ENCODE measurements at places on chromosomes 2 and 18.
A peak's percentile ranks its signal among the peaks of the same experiment; 100 is the strongest.

DNA sequence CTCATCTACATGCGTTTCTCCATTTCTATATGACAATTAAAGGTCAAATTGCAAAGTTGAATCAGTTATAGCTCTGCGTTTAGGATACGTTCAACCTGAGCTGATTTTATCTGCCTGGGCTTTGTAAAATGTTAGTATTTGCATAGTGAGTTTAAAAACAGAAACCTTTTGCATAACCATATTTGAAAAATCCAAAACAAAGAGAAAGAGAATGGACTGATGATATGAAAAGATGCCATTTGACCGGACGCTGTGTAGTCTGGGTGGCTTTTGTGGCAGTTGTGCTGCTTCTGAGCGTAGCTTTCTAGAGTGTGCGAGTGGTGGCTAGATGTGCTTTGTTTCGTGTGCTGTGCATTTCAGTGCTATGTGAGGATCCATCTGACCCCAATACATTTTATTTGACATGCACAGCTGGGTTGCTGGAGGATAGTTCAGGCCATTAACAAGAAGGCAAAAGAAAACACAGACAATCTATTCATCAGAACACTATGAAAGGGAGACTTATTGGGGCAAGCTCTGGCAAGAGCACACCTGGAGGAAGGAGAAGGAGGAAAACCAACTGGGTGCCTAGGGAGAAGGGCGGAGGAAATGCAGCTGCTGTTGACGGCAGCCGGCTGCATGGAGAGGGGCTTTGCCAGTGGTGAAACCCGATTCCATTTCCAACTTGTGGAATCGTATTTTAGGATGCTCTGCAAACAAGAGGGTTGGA lies 126.8 kb downstream of the ACOXL start:
- DNase-seq, result no peak

DNA sequence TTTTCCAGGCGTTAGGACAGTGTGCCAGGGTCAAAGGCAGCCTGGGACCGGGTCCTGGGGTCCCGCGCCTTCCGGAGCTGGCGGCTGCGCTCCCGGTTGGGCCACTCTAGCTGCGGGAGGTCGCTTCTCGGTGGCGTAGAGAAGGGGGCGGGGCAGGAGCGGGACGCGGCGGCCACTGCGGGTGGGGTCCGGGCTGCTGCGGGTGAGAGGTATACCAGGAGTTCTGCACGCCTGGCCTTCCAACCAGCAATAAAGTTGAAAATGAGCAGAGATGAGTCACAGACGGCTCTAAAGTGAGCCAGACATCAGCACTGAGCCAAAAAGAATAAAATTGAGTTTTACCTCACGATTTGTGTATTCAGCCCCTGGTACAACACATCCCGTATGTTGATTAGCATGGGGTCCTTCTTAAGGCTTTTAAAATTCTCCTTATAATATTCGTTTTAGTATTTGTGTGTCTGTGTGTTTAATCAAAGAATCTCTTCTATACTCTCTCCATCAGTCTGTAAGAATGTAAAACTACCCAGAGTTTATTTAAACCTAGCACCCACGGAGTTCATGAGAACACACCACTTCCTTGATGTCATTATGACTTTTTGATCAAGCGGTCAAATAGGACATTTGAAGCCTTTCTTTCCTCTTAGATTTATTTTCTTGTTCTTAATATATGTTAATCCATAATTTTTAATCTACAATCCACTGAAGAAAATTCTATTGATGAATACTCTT lies at the start of gene C1GALT1C1L:
Gene C1GALT1C1L (minus strand): TSS at position 108 of the 729 bp plus-strand sequence. CDS start 107 bp downstream, at position 1.
- DNase-seq, result peak; percentile 16

GRCh38 chr2:217261452-217261851 lies 401.6 kb upstream of the TNP1 start:
- no peak for DNase-seq

GRCh38 chr2:103734911-103735310 lies 973.1 kb downstream of the TMEM182 start:
- no peak for DNase-seq

GRCh38 chr2:164734196-164734595 lies 107.4 kb downstream of the COBLL1 start:
- DNase-seq, result no peak

- DNase-seq, result no peak
Observed at GRCh38 chr2:189116087-189116486, 63.5 kb downstream of the COL5A2 start.
